Sigmoid colon (tissue), 7 donors: ENCODE measurements at places on chromosomes 6 and 20. TPM values are rescaled to one million over a fixed set of nuclear protein-coding genes. Genes with fewer than 3 reads are reported as not detected.

GRCh38 chr20:11248687-11249638 lies 575.2 kb upstream of the JAG1 start:
- DNase-seq = no peak

DNA sequence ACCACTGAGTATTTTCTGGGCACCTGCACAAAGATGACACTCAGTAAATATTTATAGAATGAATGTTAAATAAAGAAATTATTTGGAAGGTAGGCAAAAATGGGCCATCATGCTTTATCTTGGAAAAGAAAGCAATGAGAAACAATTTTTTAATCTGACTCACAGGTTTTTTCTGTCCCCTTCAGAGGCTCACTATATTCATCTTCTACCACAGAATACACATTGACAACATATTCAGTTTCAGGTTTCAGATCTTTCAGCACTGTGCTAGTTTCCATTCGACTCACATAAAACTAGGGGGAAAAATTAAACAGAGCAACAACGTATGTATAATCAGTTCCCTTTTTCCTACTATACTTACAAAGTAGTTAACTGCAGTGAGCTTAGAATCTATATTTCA lies 58.3 kb downstream of the COL12A1 start:
- DNase-seq = no peak

The SLC4A11 gene
- total RNA-seq = not detected

GRCh38 chr6:166757232-166758135 lies 130.4 kb upstream of the RPS6KA2 start:
- DNase-seq = no peak
